Prostate gland (tissue), 2 donors: ENCODE measurements at places on chromosomes 3 and 15. TPM values are rescaled to one million over a fixed set of nuclear protein-coding genes. Genes with fewer than 3 reads are reported as not detected.

GRCh38 chr15:40722934-40723333, 28.0 kb downstream of the RAD51 start:
- no peak for DNase-seq

DNA sequence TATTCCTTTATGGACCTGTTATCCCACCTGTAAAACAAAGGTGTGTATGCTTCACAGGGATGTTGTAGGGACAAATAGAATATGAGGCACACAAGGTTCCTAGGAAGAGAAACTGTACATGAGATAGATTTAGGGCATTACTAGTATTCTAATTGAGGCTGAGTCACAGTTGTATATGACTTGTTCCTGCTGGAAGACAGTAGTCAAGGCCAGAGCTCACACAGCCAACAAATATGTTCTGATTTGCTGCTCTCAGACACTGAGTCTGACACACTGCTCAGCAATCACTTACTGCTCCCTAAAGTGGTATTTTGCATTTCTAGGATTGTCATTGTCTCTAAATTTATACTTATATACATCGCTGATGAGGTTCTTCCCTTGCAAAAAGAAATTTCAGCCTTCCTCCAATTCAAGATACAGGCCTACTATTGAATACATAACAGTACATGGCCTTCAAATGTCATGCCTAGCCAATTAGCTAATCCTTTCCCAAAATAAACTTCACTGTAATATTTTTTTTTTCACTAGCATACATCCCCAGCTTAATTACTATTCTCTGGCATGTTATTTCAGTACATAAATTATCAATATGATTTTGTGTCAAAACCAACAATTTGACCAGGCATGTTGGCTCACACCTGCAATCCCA, 69.8 kb downstream of the TIGIT start:
- DNase-seq = no peak

DNA sequence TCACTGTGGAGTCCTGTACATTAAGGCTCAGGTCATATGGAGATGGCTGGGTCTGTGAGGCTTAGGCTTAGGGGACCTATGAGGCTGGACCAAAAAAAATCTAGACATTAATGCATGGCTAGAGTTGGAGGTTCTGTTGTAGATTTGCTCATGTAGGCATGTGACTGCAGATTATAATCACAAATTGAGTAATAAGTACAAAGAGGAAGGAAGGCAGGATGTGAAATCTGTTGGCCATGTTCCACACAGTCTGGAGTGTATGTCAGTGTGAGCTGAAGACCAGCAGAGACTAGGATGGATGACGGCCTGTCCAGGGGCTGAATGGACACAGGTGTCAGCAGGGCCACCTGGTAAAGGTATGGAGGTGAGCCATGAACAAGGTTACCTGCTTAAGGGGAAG, at the start of gene ST3GAL6:
ST3GAL6 (plus strand) TSS at position 265 of the 400 bp plus-strand sequence. CDS start 5,101 bp downstream, outside the sequence.
- no peak for DNase-seq

DNA sequence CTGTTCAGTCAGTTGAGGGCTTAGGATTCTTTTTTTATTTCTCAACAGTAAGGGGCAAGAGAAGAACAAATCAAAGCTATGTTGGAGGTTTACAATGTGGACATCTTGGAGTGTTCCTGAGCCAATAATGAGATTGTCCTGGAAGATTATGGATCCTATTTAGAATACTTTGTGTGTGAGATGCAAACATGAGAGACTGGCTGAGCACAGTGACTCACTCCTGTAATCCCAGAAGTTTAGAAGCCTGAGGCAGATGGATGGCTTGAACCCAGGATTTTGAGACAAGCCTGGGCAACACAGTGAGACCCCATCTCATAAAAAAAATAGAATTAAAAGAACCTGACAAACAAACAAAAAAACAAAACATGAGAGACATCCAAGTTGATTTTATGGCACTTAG, 351.6 kb downstream of the GAP43 start:
- no peak for DNase-seq

GRCh38 chr3:163328680-163329079, 1749.6 kb downstream of the SI start:
- DNase-seq = no peak

- DNase-seq = no peak
Observed at GRCh38 chr3:71207632-71208031, 375.9 kb downstream of the FOXP1 start.

DNA sequence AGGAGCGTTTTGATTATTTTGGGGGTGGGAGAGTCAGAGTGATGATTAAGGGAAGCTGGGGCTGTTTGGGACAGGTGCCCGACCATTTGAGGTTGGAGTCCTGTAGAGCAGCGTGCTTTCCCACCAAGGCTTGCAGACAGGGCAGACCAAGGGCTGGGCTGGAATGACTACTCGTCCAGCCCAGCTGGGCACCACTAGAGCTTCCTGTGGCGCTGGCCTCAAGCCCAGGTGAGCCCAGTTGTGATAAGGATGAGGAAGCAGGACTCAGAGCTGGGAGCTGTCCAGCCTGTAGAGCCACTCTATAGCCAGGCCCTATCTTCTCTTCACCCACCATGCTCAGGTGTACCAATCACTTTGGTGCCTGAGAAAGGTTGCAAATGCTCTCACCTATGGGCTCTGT, 75.8 kb upstream of the ACAN start:
- DNase-seq = no peak

FBXO40 gene
- 0.18 TPM for total RNA-seq

SUCNR1 gene
- not detected for total RNA-seq
